Foreskin melanocyte (primary cell): ENCODE measurements at places on chromosomes 12 and 14.

DNA sequence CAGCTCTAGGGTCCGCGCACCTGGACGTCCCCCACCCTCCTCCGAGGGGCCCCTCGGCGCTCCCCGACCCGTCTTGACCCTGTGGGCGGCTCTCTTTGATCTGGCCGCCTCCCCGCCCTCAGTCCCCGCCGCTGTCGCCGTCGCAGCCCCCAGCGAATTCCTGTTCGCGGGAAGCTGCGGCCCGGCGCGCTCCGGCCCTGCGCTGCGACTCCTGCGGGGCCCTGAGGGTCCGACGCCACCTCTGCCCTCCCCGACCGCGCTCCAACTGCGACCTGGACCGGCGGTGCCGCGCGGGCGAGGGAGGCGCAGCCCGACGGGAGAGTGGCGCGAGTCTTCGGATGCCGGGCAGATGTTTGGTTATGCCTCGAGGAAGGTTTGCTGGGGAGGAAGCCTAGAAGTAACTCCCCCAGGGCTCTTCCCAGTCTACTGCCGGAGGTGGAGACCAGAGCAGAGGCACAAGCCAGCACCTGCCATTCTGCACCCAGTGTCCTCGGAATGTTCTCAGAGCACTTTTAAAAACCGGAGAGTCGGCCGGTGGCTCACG is 440 bp upstream of the ISM2 start:
- no peak for DNase-seq

DNA sequence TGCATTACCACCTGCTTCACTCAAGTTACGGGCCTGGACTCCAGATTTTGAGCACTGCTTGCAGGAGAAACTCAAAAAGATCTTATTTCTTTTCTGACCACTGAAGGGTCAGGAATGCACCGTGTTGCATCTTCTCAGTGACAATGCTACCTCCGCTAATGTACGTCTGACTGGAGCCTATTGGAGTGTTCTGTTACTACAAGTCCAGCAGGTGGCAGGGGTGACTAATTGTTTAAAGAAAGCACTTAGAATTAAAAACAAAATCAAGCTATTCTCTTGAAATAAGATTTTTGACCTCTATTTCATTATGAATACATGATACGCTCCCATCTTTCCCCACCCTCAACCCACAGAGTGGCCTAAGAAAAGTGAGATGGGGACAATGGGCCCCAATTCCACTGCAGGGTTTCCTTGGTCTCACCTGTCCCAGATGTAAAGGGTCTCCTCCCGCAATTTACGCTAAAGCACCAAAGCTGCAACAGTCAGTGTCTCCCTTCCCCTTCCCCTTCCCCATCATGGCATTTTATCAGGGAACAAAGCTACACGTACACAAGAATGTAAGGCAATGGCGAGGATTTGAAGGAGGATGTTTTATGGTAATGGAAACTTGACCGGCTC is 2.2 kb downstream of the TBPL2 start:
- DNase-seq: no peak

- DNase-seq: no peak
These were observed 12.4 kb downstream of the GLRX5 start for GRCh38 chr14:95547272-95547625.

DNA sequence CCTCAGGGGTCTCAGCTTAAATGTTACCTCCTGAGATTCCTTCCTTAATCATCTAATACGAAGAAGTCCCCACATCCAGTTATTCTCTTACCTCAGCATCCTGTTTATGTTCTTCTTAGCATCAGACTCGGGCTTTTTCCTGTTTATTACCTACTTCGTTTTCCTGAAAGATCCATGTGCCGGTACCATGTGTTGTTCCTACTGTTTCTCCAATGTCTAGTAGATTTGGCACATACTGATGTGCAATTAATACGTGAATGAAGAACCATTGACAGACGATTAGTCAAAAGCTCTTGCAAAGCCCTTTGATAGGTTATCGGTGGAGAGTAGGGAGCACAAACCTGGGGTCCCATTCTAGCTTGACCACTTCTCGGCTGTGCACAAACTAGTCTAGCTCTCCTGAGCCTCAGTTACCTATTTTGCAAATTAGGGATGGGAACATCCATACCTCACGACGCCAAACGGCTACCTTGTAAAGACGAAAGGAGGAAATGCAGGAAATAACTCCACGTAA is 735 bp upstream of the MAPKAPK5 start:
- no peak for DNase-seq

GRCh38 chr14:41925409-41925808 is 318.7 kb downstream of the LRFN5 start:
- no peak for DNase-seq

GRCh38 chr14:70822530-70823185 is 13.3 kb upstream of the MAP3K9 start:
- no peak for DNase-seq

DNA sequence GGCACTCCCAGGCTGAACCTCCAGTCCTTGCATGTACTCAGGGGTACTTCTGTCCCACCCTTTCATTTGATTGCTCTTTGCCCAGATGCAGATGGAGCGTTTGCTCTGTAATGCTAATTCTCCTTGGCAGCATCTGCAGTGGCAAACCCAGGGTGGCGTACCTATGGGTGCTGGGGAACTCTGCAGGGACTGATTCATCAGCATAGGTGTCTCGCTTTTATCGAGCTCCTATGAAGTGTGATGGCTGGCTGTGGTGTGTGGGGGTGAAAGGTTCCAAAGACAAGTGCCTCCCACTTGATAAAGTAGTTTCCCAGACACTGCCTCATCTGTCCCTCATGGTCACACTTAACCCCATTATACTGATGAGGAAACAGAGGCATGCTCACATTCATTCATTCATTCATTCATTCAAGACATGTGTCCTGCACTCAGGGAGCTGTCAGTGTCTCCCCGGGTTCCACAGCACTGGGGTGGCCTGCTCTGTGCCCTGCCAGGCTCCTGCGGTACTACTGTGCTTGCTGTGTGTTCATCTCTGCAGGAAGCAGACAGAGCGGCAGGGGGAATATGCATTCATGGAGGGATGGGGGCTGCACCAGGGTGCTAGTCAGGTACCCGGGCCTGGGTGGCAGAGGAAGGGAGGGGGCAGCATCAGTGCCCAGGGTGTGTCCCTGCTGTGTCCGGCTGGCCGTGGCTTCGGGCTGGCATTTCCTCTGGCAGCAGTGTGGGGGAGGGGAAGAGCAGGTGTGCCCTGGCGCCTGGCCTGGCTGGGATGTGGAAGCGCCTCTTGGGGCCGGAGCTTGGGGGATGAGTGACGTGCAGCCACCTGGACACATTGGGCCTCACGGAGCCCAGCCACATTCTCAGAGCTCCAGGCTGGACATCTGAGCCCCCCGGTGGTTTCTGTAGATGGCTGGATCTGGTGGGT is 110.9 kb downstream of the TSPAN9 start:
- no peak for DNase-seq

- DNase-seq: no peak
These were observed 217.1 kb upstream of the BTG1 start for GRCh38 chr12:92362785-92363184.

DNA sequence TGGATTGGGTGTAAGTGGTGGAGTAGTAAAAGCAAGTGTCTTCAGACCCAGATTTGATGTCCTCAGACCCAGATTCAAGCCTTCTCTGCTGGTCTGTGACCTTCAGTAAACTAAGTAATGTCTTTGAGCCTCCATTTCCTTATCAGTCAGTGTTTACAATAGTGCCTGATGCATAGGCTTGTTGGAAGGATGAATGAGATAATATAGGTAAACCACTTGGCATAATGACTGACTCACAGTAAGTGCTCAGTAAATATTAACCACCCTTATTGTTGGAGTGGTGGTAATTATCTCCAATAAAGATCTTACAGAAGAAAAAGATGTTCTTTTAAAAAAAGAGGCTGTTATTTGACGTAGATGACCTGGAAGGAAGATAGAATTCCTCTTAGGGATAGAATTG is 86.2 kb downstream of the IGF1 start:
- no peak for DNase-seq

DNA sequence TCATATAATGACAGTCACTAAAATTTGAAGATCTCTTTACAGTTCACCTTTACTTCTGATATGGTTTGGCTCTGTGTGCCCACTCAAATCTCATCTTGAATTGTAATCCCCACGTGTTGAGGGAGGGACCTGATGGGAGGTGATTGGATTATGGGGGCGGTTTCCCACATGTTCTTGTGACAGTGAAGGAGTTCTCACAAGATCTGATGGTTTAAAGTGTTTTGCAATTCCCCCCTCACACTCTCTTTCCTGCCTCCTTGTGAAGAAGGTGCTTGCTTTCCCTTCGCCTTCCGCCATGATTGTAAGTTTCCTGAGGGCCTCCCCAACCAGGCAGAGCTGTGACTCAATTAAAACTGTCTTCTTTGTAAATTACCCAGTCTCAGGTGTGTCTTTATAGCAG is 27.3 kb upstream of the CD9 start:
- DNase-seq: no peak

- DNase-seq: peak; percentile 18
These were observed 170.1 kb upstream of the AMIGO2 start for GRCh38 chr12:47249719-47250357.

DNA sequence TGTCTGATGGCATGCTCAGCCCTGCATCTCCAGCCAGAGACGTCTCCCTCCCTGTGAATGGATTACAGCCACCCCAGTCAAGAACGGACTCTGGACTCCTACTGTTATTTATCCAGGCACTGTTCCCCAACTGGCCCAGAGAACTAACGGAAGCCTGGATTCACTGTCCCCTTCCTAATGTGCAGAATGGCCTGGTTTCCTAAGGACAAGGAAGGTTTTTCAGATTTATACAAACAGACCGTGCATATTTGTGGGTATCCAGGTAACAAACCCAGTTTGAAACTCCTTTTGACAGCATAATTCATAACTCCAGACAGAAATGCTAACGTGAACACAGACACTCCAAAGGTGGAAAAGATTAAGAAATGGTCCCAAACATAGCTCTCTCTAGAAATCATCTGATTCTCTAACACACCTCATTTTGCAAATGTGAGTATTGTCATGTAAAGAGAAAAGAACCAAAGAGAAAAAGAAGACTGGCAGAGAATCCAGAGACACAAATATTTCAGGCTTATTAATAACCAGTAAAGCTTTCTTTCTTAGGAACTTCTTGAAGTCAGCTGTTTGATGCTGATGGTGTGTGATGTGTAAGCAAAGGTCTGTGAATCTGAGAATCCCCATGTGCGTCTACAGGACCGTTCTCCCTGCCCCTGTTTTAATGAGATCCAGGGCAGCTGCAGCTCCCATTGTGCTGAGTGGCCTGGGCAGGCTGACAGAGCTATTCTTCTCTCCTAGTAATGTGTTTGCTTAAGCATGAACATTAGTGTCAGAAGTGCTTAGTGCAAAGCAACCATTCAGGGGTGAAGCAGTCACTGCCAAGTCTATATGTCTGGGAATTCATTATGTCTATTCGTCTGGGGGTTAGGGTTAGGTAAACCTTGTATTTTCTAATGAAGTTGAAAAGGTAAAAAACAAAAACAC is 86.8 kb upstream of the HIF1A start:
- DNase-seq: no peak

- DNase-seq: no peak
These were observed 36.8 kb downstream of the CCDC177 start for GRCh38 chr14:69537900-69538299.

GRCh38 chr14:83463500-83464098 is 1929.9 kb upstream of the SEL1L start:
- DNase-seq: peak; percentile 16

DNA sequence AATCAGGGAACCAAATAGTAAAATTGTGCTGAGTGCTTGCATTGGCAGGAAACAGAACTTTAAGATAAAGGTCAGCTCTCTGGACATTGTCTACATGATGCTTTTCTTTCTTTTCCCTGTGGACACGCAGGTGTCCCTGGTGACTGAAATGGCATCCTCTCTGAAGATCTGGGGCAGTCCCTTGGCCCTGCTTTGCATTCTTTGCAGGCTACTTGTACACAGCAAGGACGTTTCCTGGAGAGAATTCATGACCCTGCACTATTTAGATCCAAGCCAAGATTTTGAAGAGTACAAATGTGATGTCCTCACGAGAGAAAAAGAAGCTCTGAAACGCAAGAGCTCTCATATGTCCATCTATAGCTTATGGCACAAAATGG is 11.3 kb upstream of the EDDM3A start:
- no peak for DNase-seq

DNA sequence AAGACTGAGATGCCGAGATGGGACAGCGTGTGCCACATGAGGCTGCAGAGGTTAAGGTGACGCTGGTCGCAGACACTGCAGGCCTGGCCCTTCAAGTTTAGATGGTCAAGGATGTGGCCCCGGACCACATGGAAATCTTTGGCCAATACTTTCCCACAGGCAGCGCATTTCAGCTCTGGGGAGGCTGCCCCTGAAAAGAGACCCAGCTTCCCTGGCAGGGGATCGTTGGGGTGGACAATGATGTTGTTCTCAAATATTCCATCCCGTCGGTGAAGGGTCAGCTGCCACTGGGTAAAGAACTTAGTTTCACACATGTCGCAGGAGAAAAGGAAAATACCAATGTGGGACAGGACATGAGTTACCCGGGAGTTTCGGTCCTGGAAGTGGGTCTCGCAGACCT is 3.0 kb downstream of the ZBTB39 start:
- DNase-seq: no peak

GRCh38 chr12:20421421-20421820 is 53.1 kb downstream of the PDE3A start:
- no peak for DNase-seq

- no peak for DNase-seq
These were observed 41.3 kb upstream of the SYCP3 start for GRCh38 chr12:101780599-101780998.

DNA sequence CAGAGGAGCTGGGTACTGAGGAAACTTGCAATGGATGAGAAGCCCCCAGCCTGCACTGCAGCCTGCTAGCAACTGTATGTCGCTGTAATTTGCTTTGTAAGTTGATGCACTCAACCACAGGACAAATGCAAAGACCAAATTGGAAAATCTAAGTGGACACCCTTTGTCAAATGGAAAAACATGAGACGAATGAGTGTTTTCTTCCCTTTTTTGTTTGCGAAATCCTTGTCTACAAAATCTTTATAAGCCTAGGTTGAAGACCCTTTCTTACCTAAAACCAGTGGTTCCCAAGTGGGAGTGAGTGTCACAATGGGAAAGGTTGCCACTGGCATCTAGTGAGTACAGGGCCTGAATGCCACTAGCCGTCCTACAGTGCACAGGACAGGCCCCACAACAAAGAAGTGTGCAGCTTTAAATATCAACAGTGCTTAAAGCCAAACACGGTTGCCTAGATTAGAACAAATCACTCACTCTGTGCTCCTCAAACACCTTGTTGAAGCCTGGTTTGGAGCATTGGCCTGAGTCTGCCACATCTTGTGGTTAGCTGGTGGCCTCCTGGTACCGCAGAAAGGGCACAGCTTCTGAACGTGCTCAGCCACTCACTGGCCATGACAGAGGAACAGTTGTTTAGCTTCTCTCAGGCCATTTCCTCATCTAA is 7.6 kb upstream of the VASH1 start:
- no peak for DNase-seq

- DNase-seq: no peak
These were observed 13.2 kb upstream of the SLC6A13 start for GRCh38 chr12:275812-276211.

DNA sequence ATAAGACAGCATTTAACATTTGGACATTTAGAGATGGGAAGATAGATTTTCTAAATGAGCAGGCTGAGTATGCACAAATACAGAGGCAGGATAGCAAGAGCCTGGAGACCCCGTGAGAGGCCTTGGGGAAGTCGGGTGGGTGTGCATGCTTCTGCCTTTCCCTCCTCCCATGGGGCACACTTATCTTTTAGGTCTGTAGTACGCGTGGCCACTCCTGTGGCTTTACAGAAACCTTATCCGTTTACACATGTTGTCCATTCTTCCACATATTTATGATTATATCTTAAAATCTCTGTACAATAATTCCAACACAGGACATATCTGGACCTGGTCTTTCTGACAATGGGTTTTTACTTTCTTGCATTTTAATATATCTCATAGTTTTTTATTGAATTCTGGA is 33.6 kb downstream of the GYS2 start:
- no peak for DNase-seq

- DNase-seq: no peak
These were observed 4.3 kb downstream of the PSMD9 start for GRCh38 chr12:121892673-121893561.
